ENCODE measurements at places on chromosomes 12 and 14.

GRCh38 chr12:91871751-91872150 is 273.9 kb downstream of the BTG1 start:
- DNase-seq: peak; percentile 78

- DNase-seq: no peak
These were observed 191.8 kb downstream of the MSRB3 start for GRCh38 chr12:65470256-65470655.

GRCh38 chr12:112165624-112166023 is 40.3 kb downstream of the TRAFD1 start:
- no peak for DNase-seq

DNA sequence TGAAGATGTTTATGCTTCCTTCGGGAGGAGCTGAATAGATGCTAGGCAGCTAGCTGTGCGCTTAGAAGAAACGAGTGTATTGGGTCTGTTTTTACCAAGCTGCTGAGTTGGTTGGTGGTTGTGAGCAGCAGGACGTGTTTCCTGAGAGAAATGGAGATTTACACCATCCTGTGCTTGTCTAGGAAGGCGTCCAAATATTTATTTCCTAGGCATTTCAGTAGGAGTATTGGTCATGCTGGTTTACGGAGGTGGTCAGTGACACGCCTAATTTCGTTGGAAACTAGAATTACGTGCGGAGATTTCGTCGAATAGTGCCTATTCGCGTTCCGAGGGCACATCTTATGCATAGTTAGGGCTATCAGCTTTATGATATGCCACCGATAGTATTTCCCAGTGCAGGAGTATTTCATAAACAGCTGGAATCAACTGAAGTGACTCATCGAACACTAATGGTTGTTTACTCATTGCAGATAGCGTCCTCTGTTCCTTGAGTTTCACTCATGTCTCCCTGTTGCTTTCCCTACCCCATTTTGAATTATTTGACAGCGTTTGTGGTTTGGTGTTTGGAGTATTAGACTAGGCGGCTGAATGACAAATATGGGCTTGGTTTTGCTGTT is 780 bp downstream of the TBC1D15 start:
- no peak for DNase-seq

GRCh38 chr14:31854508-31855075 is 222.5 kb upstream of the ARHGAP5 start:
- DNase-seq: no peak

- DNase-seq: peak; percentile 48
These were observed 3.4 kb downstream of the HSD17B6 start for GRCh38 chr12:56766535-56766934.

GRCh38 chr12:94805749-94806529 is 155.6 kb upstream of the TMCC3 start:
- DNase-seq: no peak

DNA sequence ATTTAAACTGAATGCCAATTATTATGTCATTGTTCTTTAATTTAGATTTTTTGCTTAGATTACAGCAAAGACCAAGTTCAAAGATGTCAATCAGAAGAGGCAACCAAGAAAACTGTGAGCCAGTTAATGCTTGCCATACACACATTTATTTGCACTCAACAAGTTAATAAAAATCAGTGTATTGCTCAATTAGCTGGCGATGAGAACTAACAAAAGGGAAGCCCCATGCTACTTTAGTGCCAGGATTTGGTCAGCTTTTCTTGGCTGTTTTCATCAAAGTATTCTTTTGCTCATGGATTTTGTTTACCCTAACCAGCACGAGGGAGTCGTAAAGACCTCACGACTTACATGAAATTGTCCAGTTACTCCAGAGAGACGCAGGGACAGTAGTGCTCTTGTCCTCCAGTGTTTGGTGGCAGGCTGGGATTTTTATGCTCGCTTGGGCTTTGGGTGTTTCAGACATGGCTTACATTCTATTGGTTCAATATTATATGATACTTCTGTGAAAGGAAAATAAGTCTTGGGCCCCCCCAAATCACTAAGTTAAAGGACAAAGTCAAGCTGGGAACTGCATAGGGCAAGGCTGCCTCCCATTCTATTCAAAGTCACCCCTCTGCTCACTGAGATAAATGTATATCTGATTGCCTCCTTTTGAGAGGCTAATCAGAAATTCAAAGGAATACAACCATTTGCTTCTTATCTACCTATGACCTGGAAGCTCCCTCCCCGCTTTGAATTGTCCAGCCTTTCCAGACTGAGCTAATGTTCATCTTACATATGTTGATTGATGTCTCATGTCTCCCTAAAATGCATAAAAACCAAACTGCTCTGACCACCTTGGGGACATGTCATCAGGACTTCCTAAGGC is 7.4 kb upstream of the B4GALNT1 start:
- DNase-seq: no peak

DNA sequence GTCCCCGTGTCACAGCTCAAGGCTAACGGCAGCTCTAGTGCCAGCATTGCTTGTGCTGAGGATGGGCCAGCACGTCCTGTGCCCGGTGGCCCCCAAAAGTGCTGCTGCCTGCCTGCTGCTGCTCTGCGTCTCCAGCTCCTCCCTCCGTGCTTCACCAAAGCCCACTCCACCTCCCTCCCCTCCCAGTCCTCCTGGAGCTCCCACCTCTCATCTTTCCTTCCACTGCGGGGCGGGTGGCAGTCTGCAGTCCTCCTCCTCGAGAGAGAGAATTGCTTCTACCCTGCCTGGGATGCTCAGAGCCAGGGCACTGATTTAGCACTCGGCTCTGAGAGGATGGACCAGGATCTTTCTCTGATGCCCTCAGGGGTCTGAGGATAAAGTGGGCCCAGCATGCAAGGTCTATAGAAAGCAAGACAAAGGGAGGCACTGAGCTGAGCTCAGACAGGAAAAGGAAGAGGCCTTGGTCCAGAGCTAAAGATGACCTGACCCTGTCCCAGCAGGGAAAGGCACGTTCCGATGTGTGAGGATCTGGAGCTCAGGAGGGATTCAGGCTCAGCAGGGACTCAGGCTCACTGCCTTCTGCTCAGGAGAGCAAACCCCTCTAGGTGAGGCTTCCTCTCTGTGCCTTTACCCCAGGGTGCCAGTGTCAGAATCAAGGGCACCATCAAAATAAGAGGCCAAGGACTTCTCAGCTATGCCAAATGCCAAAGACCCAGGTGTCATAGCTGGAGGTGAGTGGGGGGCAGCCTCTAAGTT is 113.1 kb upstream of the FKBP4 start:
- DNase-seq: no peak

DNA sequence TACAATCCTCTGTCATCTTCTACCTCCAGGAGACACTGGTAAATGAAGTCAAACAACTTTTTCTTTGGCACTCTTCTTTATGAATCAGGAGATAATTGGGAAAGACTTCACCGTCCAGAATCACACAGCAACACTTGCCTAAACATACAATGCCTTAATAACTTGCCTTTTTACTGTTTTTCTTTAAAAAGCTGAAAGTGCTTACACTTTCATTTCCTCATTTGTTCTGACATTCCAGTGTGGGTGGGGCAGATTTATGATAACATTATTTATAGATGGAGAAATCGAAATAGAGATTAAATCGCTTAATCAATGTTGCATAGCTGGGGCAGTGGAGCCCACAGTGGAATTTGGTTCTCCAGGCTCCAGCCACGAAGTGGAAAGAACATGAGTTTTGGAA is 2.8 kb upstream of the FRS2 start:
- no peak for DNase-seq

GRCh38 chr12:70831543-70831942 is 89.0 kb downstream of the PTPRR start:
- no peak for DNase-seq

DNA sequence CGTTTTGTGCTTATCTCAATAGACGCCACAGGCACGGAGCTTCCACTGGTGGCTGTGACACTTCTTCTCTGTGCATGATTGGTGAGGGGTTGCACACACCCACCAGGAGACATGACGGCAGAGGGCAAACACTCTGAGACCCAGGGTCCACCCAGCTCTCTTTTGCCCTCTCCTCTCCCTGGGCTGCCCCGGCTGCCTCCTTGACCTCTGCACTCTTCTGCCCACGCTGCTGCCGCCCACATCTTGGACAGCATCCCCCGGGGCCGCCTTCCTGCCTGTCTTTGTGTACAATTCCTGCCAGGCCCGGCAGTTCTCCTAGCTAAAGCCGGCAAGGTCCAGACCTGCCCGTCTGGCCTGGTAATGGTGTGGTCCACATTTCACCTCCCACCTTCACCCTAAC is 44.7 kb downstream of the DPF3 start:
- DNase-seq: no peak

DNA sequence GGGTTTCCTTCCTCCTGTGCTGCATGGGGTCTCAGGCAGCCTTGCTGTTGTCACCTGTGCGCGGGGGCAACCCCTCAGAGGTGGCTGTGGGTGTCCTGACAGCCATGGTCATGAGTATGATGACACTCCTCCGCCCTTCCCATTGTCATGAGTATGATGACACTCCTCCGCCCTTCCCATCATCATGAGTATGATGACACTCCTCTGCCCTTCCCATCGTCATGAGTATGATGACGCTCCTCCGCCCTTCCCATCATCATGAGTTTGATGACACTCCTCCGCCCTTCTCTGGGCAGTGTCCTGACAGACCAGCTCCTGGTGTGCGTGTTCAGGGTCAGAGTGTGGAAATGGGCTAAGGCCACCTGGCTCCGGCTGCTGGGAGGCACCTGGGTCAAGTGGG is 40.0 kb downstream of the FBRSL1 start:
- no peak for DNase-seq

DNA sequence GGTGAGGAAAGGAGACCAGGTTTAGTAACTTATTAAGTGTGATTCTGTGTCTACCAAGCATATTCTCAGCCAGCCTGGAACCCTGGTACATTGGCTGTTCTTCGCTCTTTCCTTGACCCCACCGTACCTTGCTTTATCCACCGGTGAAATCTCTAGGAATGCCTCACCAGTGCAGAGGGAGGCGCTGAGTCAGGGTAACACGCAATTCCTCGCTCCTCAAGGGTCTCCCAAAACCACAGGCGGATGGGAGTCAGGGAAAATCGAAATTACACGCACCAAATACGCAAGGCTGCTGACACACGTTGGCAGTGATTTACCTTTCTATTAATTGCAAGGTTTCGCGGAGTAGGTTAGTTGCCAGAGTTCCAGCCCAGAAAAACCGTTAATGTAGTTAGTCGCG is 845 bp downstream of the L3HYPDH start:
- DNase-seq: no peak

DNA sequence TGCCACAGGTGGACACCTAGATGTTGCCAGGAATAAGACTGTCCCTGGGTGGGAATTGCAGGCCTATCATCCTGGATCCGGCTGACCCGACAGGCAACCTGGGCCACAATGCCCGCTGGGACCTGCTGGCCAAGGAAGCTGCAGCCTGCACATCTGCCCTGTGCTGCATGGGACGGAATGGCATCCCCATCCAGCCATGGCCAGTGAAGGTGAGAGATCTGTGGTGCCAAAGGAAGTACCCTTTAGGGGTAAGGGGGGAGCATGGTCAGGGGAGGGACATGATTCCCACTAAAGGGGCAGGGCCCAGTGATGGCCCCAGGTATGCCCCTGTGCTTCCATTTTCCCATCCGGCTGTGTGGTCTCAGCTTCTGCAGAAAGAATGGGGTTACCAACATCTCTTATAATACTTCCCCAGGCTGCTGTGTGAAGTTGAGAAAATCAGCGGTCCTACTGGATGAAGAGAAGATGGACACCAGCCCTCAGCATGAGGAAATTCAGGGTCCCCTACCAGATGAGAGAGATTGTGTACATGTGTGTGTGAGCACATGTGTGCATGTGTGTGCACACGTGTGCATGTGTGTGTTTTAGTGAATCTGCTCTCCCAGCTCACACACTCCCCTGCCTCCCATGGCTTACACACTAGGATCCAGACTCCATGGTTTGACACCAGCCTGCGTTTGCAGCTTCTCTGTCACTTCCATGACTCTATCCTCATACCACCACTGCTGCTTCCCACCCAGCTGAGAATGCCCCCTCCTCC is 8.6 kb upstream of the OAS2 start:
- no peak for DNase-seq

DNA sequence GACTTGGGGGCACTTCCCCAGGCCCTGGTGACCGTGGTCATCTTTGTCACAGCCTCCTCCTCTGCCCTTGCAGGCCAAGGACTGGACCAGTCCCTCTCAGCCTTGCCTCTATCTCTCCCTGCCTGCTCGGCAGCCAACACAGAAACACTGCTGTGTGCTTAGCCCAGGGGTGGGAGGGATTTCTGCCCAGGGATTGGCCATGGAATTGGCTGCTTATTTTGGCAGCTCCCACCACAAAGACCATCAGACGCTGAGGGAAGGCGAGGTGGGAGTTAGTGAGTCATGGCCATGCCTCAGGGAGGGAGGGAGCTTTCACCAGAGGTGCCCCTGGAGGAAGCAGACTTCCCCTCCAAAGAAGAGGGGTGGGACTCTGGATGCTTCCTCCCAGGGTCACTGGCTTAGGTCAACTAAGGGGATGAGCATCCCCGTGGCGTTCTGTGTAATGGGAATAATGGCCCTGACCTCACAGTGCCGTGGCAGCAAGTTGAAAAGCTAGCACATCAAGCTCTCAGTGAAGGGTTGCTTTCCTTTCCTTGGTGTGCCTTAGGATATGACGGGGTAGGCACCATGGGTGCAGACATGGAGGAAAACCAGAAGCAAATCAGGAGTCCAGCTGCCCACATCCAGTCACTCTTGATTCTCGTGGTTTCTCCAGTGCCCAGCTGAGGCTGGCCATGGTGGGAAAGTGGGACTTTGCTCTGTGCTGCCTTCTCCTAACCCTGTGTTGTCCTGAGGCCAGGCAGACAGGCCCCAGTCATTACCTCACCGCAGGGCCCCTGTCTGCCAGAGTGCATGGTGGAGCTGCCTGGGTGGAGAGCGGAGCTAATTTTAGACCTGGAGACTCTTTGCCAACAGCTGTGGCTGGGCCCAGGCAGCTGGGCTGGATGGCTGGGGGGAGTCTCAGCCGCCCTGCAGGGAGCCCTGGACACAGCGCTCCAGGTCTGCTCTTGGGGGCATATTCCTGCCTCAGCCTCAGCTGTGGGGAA is 21.4 kb downstream of the B4GALNT3 start:
- no peak for DNase-seq

DNA sequence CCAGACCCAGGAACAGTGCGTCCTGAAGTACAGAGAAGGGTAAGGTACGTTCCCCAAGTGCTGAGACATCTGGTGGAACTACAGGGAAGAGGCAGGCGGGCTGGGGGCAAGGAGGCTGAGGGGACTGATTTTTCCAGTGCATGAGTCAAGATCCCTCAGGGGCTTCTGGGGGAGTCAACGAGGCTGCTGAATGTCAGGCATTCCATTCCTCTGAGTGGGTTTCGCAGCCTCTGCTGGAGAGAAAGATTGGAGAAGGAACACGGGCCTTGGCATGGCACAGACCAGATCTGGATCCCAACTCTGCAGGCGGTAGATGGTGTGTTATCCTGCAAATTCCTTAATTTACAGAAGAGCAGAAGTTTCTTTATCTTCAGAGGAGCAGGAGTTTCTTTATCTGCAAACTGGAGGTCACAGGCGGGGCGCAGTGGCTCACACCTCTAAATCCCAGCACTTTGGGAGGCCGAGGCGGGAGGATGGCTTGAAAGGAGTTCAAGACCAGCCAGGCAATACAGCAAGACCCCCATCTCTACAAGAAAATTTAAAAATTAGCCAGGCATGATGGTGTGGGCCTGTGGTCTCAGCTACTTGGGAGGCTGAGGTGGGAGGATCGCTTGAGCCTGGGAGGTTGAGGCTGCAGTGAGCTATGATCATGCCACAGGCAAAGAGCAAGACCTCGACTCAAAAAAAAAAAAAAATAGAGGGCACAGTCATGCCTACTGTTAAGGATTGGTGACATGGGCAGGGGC is 132.6 kb upstream of the MAP1LC3B2 start:
- no peak for DNase-seq
